ENCODE measurements at places on chromosomes 2 and 18.

GRCh38 chr2:105866216-105867185, 121.8 kb downstream of the NCK2 start:
- no peak for DNase-seq

DNA sequence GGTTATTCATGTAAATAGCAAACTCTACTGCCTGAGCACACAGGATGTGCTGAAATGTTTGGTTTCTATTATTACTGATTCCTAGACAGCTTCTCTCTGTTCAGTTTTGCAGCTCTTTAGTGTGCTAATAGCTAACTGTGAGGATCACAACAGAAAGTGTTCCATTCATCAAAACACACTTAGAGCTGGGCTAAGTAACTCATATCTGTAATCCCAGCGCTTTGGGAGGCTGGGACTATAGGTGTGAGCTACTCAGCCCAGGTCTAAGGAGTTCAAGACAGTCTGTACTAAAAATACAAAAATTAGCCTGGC, 63.2 kb downstream of the MOGAT1 start:
- no peak for DNase-seq

GRCh38 chr2:11346023-11346482, 1.6 kb upstream of the ROCK2 start:
- no peak for DNase-seq

DNA sequence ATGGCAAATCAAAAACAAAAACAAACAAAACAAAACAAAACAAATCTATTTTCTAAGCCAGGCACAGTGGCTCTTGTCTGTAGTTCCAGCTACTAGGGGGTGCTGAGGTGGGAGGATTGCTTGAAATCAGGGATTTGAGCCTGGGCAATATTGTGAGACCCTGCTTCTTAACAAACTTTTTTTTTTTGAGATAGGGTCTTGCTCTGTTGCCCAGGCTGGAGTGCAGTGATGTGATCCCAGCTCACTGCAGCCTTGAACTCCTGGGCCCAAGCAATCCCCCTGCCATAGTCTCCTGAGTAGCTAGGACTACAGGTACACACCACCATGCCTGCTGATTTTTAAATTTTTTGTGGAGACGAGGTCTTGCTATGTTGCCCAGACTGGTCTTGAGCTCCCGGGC, 6.2 kb downstream of the HPCAL1 start:
- no peak for DNase-seq

- no peak for DNase-seq
These were observed 148.6 kb upstream of the PKDCC start for GRCh38 chr2:41899189-41899588.

GRCh38 chr2:84823229-84823628, 57.7 kb downstream of the TRABD2A start:
- DNase-seq = no peak

DNA sequence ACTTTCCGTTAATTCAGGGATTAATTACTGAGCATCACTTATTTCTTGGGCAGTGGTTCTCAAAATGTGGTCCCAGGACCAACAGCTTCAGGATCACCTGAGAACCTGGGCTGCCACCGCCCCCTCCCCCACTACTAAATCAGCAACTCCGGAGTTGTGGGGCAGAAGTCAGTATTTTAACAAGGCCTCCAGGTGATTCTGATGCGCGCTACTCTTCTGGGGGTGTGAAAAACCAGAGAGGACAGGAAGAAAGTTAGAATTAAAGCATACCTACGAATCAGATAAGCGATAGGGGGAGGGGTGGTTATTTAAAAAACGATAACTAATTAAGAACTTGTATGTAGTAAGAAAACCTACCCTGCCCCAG, 319 bp downstream of the ZSCAN30 start:
- peak; percentile 48 for DNase-seq

GRCh38 chr2:70842401-70842800, 6.8 kb upstream of the CD207 start:
- DNase-seq = no peak

DNA sequence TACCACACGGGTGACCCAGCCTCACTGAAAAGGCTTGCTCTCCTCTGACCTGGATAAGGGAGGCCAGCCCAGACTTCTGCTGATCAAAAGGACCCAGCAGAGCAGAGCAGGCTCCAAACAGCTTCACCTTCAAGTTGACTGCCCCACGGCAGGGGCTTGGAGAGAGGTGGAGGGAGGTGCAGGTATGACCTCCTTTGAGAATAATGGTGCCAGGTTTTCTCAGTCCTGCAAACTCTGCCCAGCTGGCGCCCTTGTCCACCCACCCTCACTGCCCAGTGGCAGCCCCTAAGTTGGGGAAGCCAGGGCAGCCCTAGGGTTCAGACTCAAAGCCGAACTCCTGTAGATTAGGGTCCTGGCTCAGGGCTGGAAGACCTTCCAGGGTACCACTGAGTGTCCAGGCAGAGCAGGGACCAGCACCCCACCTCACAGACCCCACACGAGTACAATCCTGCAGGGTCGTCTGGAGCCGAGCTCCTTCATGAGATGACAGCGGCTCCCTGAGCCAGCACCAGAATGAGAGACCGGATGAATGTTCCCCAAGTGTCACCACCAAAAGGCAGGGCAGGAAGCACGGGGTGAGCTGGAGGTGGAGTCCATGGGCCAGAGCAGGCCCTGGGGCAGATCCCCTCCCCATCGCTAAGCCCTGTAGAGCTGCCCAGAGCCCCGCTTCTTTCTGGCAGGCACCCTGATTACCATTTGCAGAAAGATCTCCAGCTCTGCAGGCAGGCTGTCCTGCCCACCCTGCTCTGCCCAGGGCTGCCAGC, 3.6 kb upstream of the GPC1 start:
- DNase-seq = no peak

- DNase-seq = no peak
These were observed 87.3 kb downstream of the ACOXL start for GRCh38 chr2:110819711-110820110.

DNA sequence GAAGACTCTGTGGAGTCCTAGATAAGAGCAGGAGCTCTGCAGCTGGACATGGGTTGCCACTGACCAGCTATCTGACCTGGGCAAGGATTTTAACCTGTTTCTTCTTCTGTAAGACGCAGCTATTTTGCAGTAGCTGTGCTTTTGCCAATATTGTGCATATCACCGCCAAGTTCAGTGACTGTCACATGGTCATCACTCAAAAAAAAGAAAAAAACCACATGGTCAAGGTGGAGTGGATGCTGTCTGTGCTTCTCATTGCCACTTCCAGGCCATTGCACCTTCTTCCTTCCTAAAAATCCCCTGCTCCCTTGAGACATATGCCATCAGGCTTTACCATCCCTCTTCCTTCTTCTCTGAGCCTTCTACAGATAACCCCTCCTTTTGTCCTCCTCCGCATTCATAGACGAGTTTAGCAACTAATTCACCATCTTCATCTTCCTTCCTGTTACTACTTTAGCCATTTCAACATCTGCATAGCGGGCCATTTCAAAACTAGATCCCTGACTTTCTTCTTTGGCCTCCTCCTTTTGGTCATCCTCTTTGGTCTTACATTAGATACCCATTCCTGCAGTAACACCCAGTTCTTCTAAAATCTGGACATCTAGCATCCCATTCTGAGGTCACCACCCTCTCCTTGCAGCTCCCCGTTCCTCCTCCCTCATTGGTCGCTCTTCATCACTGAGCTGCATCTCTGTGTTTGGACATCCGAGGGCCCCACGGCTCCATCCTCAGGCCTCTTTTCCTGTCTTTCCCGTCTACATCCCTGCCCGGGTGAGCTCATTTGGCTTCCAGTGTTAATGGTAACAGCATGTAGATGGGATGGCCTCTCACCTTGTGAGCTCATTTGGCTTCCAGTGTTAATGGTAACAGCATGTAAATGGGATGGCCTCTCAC, 17.8 kb downstream of the RNF144A start:
- no peak for DNase-seq

GRCh38 chr2:102310964-102311640, at the start of gene IL1RL1:
TSS of gene IL1RL1 (plus strand) at chr2:102311563. CDS start at chr2:102338265, 26,702 bp downstream.
- no peak for DNase-seq

- no peak for DNase-seq
These were observed 47.8 kb downstream of the ARHGEF4 start for GRCh38 chr2:130884503-130884902.

- DNase-seq = no peak
These were observed 858 bp upstream of the RTP5 start for GRCh38 chr2:241868661-241869081.

DNA sequence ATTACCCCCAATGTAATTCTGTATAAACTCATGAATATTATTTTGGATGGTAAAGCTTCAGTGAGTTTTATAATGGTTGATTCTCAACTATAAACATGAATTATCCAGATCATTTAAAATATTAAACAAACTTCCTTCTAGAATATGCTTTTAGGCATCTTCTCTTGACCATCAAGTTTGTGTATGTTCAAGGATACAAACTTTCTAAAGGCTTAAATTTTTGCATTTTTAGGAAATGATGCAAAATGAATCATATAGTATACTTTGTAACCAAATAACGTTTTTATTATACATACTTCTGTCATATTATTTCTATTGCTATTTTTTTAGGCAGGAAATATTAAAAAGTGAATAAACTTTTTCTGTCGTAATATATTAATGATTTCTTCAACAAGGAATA, 62.8 kb downstream of the OSBPL6 start:
- DNase-seq = no peak

Measured in NCI-H510A (cell line).